ENCODE measurements at places on chromosomes 6 and 20.

DNA sequence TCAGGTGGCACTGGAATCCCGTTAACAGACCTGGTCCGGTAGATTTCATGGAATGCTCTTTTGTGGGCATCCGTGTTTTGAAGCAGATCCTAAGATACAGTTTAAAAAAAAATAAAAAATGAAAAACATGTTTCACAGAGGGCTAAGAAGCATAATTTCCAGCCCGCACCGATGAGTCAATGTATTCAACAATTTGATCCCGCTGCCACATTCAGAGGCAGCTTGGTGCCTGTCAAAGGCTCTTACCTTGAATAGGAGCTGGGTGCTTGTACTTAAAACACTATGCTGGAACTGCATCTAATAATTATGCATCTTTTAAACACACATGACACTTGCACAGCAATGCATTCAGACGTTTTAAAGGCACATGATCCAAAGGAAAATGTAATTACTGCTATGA is 164.8 kb downstream of the SYNE1 start:
- no peak for DNase-seq

- DNase-seq, result no peak
Observed at GRCh38 chr20:25738198-25738597, 41.5 kb upstream of the ZNF337 start.

- DNase-seq, result no peak
Observed at GRCh38 chr6:163825033-163825432, 410.5 kb downstream of the QKI start.

- no peak for DNase-seq
Observed at GRCh38 chr6:129717277-129717676, 7.3 kb upstream of the ARHGAP18 start.

Measured in stimulated activated CD4-positive, alpha-beta T cell treated with anti-CD3 and anti-CD28 coated beads, Interleukin-1b, Interleukin-23, amount 100 ng/mL, for 1 hour (primary cell).